GM10248 (cell line): ENCODE measurements at places on chromosomes 2 and 18.
A peak's percentile ranks its signal among the peaks of the same experiment; 100 is the strongest.

- DNase-seq: no peak
Measured at GRCh38 chr2:9288233-9288632, 81.6 kb downstream of the ASAP2 start.

- peak; percentile 22 for DNase-seq
Measured at GRCh38 chr2:55923091-55923981, at the start of gene EFEMP1. Gene EFEMP1 (minus strand): TSS chr2:55923782. CDS start chr2:55922440, 1,342 bp downstream.

DNA sequence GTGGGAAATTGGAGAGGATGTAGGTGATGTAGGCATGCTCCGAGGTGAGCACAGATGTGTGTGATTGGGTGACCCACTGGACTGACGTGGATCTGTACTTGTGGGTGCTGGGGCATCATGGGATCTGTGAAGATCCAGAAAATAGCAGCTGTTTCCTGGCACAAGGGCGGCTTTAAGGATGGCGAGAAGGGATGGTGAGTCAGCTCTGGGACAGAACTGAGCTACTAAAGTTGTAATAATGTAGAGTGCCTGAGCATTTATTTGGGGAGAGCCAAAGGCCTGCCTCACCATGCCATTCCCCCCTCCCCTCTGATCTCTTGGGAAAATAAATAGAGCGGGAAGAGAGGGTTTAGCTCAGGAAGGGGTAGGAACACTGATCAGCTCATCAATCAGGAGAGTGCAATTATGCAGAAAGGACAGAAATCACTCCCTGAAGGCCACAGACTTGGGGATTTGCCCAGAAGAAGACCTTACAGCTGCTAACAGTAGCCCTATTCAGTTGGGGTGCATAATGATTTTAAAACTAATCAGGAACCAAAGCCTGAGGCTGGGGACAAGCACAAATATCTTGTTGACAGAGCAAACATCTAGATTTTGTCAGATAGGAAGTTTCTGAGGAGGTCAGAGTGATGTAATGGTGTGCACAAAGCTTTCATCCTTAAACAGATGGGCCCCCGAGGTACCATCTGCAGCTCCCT lies 30.3 kb downstream of the TANC1 start:
- no peak for DNase-seq

DNA sequence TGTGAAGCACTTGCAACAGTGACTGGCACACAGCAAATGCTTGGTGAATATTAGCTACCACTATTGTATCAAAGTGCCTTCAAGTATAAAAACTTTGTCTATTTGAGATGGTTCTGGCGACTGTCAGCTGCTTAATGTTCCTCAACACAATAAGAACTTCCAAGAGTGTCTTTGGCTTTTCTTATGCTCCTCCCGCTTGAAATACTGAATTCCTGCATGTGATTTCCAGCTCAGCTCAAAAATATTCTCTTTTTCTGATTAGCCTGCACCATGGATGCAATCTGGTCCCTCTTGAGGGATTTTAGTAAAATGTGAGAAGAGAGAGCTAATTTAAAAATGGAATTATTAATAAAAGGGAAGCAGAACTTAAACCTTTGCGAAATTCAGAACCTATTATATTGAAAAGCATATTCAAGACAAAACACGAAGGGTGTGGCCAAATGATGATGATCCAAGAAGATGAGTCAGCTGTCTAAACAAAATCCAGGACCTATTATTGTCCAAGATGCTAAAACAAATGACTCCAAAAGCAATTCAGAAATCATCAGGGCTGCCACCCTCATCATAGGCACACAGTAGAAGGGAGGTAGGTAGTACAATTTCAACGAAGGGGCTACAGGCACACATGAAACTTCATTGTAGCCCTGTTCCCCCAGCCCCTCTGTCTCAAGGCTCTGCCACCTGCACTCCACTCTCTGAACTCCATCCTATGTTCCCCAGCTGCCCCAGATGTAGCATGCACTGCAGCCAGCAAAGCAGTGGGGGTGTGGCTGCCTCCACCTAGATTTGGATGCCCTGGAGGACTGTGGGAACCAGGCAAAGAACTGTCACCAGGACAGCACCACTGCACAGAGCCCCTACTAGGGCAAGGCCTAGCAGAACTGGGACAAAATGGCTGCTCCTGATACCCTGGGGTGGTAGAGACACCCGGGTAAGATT lies 190.1 kb downstream of the ZNF385B start:
- DNase-seq: no peak

GRCh38 chr2:226387499-226387942 lies 412.1 kb downstream of the IRS1 start:
- no peak for DNase-seq

DNA sequence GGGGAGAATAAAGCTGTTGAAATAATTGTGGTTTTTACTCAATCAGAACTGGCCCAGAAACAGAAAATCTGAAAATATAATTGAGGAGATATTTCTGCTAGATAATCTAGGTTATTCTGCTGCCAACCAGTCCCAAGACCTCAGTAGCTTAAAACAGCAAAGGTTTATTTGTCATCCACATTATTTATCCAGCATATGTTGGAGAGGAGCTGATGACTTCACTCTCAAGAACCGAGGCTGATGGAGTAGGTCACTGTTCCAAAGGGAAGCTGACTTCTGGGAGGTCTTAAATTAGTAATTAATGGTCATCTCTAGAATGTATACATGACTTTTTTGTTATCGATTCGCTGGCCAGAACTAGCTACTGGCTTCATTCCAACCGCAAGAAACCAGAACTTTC lies 124.8 kb upstream of the CTNNA2 start:
- no peak for DNase-seq

DNA sequence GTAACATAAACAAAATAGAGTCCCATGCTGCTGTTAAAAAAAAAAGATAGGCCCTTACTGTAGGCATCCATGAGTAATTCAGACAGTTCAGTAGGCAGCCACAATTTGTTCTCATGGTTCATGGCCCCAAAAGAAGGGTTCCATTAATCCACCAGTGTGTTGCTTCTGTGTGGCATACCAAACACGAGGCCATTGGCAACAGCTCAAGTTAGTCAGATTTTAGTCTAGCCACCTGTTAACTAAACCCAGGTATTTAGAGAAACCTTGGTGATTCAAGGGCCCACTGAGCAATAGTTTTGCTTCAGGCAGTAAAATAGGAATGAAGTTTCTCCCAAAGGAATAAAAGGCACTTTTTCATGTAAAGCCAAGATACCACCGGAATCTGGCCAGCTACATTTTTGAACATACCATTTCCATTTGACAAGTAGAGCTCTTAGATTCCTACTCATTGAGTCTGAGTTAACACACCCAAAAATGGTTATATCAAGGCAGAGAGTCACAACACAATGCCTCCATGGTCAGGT lies 80.1 kb upstream of the SRD5A2 start:
- no peak for DNase-seq

DNA sequence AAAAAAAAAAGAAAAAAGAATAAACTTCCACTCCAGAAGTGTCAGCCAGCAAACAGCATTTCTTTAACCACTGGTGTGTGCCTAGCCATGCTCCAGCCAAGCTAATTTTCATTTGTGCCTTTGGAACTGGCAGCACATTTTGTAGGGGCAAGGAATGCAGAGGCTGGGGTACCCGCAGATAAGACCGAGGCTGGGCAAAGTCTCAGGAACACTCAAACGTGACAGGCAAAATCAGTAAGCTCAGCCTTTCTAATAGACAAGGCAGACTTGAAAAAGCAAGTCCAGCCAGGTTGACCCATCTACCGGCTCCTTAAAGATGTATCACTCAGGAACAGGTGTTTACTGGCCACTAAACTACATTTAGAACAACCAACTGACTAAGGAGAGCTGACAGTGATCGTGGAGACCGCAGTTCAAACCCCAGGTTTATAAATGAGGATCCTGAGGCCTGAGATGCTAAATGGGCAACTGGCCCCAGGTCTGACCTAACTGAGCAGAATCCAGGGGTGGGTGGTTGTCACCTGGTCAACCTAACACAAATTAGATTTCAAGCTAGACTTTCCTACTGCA lies 16.7 kb downstream of the NFE2L2 start:
- no peak for DNase-seq

GRCh38 chr2:240559286-240559685 lies 871 bp upstream of the DUSP28 start:
- no peak for DNase-seq

DNA sequence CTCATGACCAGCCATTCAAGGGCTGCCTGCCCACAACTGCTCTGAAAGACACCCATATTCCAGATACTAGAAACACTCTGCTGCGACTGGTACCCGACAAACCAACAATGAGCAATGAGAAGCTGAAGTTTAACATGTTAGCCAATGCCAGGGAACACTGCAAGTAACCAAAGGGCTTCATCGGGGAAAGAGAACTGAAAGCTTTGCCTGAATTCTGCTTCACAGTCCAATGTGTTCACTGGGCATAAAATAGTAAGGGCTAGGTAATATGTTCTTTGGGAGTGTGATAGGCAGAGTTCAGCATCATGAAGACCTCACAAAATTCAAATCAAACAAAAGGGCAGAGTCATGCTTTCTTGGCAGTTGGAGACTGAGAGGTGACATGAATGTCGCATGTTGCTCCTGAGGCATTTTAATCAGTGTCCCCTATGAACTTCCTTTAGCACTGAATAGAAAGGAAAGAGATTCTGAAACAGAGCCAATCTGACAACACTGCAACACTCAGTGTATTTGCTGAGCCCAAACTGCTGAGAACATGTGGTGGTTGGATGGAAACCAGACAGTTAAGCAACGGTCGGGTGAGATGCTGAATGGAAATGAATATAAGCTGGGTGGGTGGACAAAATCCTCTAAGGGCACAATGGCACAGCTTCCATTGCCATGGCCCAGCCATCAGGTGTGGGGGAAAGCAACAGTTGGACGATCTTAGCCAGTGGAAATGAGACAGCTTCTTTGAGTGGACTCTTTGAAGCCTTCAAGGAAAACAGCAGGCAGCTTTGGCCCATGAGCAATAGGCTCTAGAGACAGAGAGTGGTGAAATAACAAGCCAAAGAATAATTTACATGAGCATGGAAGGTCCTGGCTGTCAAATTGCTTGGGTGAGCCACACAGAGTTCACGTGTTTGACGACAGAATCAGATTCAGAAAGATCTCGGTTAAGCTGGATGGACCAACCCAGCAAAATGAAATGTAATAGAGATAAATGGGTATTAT lies 277.5 kb downstream of the AFF3 start:
- no peak for DNase-seq

- no peak for DNase-seq
Measured at GRCh38 chr2:79292958-79293315, 133.4 kb upstream of the REG3A start.

DNA sequence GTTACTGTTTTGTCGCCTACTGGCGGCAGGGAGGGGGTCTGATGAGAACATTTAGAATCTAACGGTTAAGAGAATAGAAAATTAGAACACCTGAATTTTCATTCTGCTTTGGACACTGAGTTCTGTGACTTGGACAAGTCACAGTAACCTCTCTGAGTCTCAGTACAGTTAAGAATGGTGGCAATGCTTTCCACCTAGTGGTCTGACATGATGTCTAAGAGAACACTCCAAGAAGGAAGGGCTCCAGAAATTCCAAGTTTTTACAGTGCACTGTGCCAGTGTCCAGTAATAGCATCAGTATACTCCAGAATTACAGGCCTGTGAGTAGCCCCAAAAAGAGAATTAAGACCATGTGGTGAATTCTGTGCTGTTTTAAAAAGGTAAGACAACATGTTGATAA lies 174.1 kb upstream of the ZFP36L2 start:
- DNase-seq: no peak

DNA sequence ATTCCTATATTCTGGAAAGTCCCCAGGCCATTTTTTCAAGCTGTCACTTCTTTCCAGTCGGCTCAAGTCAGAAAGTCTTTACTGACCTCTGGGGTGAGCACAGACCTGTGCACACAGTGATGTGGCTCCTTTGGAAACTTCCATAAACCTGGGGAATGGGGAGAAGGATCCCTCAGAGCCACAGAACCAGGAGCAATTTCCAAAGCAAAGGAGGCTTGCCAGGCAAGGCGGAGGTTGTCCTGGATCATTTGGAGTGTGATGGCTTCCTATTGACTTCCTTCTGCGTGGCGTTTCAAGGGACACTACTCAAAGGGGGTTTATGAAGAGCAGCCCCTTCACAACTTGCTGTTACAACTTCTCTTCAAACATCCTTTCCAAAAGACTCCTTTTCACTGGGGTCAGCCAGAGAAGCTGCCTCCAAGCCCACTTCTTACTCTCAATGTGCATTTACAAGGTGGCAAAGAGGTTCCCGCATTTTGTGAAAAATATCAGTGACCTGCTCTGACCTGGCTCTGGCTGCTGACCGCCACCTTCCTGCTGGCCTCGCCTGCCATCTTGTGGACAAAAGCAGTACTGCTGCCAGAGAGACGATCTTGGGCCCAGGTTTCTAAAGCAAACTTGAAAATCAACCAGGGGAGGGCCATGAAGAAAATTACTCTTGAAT lies 18.2 kb upstream of the TMEM247 start:
- DNase-seq: peak; percentile 71

- no peak for DNase-seq
Measured at GRCh38 chr18:55338978-55339650, 248.9 kb downstream of the TCF4 start.

DNA sequence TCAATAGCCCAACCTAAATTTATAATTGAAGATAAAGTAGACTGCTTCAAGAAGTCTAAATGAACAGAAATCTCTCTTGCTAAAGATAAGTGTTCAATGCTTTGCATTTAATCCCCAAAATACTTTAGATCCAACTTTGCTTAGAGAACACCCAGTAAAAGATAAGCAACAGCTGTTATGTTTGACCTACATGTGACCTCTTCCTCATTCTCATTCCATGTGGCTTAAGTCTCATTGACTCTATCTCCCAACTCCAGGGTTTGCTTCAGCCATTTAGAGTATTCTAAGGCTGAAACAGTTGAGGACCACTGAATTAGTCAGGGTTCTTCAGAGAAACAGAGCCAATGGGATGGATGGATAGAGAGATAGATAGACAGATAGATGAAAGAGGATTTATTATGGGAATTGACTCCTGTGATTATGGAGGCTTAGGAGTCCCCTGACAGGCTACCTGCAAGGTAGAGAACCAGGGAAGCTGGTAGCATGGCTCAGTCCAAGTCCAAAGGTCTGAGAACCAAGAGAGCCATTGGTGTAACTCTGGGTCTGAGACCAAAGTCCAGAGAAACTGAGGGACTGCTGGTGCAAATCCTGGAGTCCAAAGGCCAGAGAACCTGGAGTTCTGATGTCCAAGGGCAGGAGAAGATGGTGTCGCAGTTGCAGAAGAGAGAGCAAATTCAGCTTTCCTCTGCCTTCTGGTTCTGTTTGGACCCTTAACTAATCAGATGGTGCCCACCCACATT lies 32.1 kb downstream of the CRYGD start:
- no peak for DNase-seq

DNA sequence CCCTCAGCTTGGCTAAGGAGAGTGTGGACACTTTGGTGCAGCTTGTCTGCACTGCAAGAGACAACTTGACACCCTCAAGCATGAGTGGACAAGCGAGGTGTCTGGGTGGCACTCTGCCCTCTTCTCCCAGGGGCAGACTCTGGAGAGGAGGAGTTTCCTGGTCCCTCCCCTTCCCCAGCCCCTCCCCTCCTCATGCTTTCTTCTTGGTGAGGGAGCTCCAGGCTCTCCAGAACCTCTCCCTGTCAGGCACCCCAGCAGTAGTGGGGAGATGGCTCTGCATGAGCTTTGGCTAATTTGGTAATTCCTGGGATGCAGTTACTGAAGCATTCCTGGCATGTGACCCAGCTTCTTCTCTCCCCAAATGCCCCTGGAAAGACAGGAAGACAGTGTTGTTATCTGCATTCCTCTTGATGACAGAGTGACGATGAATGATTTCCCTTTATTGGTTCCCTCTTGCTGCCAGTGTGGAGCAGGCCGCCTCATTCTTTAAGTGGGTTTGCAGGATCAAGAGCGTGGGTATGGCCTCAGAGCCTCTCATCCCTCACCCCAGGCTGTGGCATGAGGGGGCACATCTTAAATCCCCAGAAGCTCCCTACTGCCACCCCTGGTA lies 89.2 kb downstream of the STPG4 start:
- DNase-seq: no peak
